ENCODE measurements at places on chromosomes 16 and 17.
A peak's percentile ranks its signal among the peaks of the same experiment; 100 is the strongest.

- DNase-seq = no peak
Observed at GRCh38 chr16:66480265-66481080, 53.4 kb downstream of the BEAN1 start.

DNA sequence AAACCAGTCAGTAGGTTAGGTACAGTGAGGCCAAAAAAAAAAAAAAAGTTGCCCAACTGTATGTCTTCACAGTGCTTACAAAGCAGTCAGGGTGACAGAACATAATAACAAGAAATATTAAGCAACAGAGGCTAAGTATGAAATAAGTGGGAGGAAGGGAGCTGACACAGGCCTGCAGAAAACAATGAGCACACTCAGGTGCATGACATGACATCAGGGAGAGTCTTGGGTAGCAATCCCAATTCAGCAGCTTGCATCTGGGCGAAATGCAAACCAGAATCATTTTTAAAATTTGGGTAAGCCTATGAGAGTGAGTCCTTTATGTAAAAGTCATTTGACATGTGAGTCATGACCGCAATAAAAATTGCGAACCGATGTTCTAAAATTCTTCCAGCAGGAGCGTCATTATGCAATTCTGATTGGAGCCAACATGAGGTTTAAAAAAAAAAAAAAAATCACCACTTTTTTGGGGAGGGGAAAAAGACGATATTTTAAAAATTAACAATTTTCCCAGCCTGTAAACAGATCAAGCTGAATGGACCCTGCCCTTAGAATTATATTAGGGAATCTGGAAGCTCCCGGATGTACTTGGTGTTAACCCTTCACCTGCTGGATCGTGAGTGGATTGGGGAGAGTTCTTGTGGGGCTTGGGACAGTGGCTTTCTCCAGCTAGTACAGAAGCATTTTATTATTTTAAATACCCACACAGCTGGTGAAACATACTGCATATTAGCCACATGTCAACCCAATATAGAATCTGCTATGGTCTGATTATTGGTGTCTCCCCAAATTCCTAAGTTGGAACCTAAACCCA is 127.9 kb downstream of the NPIPB5 start:
- no peak for DNase-seq

GRCh38 chr17:75472119-75472518 is 15.7 kb downstream of the TMEM94 start:
- no peak for DNase-seq

DNA sequence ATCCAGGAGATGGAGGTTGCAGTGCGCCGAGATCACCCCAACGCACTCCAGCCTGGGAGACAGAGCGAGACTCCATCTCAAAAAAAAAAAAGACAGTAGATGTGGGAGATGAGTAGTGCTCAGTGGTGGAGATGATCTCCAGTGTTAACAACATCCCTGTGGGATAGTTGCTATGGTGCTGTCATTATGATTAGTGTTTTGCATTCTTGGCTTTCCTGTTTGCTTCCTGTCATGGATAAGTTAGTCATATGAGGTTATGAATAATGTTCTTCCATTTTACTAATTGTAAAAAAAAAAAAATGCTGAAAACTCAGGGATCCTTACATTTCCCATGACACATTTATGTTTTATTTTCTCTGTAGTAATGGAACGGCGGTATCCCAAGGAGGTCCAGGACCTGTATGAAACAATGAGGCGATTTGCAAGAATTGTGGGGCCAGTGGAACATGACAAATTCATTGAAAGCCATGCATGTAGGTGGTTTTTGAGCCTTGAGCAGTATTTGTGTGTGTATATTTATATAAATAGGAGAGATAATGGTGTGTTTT is 24.5 kb upstream of the DUSP14 start:
- peak; percentile 85 for DNase-seq

GRCh38 chr16:17619261-17619660 is 148.5 kb upstream of the XYLT1 start:
- DNase-seq = no peak

GRCh38 chr16:87854053-87854906 is 15.0 kb downstream of the SLC7A5 start:
- no peak for DNase-seq

GRCh38 chr17:19374136-19374535 is 4.2 kb upstream of the MAPK7 start:
- no peak for DNase-seq

GRCh38 chr16:85479972-85480726 is 133.0 kb upstream of the GSE1 start:
- no peak for DNase-seq

DNA sequence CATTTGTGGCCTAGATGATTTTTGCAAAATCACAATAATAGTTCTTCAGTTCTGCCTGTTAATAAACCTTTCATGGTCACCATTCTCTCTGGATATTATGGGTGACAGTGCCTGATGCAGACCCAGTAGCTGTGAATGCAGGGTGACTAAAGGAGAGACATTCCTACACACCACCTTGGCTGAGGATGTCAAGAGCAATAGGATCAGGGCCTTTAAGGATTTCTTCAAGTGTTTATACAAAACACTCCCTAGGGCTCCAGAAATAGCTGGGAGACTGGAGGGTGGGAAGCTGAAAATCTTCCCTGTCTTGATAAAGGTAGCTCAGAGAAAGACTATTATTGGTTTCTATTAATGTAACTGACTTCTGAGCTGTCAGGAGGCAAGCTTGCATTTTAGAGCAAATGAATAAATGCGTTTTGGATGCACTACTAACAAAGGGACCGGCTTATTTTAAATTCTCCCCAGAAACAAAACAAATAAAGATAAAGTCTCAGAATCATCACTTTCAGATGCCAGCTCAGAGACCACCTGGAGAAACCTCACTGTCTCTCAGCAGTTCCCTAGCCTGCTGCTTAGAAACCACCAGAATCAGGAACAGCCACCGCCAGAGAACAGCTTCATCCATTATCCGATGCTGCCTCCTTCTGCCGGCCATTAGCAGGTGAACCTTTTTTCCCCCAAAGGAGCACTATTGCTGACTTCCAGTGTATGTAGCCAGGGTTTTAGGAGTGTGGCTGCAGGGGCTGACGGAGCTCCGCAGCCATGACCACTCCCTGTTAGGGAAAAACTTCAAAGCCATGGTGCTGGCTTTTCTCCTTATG is 171.4 kb upstream of the DYNLRB2 start:
- DNase-seq = no peak

DNA sequence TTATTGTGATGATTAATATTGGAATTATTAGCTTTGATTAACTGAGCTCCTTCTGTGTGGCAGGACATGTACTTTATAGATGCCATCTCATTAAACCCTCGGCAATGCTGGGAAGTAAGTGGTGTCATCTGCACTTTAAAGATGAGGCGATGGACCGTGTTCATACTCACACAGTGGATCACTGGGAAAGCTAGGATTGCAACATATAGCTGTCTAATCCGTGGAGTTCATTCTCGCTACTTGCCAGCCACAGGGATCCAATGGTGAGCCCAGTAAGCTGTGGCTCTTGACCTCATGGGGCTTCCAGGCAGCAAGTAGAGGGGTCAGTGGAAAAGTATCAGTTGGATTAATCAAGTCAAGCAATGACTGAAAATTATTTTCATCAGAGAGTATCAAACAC is 587.9 kb downstream of the CDH13 start:
- DNase-seq = no peak

Data from pulmonary artery endothelial cell (primary cell).